ENCODE measurements at places on chromosomes 13 and 19.

DNA sequence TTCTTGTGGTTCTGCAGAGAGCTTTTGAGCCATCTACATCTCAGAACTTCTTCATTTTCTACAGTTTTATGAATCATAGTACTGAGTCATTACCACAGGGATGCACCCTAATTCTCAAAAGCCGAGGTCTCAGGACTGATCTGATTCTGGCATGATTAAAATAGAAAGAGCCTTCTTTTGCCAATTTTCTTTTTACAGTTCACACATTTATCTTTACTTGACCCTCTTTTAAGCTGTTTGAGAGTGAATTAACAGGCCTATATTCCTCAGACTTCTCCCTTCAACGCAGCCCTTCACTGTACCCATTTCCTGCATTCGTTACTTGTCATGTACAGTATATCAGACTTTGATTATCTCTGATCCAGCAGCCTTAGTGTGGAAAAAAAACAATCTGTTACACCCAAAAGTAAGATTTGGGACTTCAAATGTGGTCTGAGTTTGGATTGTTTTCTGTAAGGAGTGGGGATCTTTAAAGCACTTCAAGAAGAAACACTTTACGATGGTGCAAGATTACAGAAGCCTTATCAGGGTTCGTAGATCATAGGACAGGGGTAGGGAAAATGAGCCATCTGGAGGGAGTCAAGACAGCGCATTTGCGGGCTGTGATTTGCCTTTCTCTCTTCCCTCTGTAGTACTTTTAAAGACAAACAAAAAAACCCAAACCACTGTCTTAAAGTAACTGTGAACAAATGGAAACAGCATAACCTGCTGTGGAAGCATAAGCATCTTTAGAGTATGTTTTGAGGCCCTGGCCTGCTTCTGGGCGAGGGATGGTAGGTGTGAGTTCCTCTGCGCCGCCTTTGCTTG, 15.3 kb upstream of the GPR183 start:
- DNase-seq = no peak

DNA sequence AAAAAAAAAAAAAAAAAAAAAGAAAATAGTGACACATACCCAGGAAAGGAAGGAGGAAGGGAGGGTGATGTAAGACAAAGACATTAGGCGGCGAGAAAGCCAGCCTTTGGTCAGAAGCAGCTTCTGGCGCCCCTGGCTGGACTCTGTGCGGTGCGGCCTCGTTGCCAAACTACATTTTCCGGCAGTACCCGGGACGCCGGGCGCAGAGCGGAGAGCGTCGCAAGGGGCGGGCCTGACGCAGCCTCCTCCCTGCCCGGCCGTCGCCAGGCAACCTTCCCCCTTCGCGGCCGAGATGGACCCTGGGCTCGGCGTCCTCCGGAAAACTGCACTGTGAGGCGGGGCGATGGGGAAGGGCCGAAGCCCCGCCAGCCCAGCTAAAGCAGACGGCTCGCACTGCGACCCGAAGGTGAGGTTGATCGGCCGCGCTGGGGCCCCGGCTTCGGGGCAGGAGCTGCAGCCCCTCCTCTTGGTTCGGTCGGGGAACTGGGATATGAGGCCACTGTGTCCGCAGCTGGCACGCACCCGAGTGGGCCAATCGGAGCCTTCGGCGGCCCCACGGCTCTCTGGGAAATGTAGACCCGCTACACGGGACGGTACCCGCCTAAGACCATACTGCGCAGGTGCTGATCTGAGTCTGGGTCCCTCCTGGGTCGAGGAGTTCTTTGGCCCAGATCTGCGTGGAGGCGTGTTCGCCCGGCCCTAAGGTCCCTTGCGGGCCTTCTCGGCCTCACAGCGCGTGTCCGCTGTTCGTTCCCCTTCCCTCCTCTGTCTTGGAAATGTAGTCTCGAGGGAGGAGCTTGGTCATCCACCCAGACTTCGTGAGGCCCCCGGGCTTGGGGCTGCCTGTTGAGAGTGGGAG, 2.3 kb upstream of the MZF1 start:
- DNase-seq = peak; percentile 69

- no peak for DNase-seq
Measured at GRCh38 chr19:16185768-16186123, 536 bp downstream of the FAM32A start.

GRCh38 chr19:44260343-44260681, 626 bp downstream of the ZNF233 start:
- no peak for DNase-seq

DNA sequence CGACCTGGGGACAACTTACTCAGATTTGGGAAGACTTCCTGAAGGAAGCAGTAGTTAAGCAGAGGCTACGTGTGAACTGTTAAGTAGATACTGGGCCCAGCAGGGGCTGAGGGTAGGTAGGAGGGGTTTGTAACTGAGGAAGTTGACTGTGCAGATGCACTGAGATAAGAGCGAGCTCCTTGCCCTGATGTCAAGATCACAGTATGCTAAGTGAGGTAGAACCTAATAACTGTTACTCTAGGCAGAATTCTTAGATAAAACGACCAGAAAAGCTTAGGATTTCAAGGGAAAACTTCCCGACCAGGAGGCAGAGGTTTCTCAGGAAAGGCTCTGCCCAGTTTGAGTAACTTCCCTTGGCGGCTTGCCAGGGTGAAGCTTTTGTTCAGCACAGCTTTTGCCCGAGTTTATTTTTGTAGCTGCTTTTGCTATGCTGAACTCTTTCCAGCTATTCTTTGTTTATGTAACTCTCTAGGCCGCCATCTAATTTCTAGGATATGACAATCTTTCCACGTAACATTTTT, 632.1 kb downstream of the DIAPH3 start:
- no peak for DNase-seq

DNA sequence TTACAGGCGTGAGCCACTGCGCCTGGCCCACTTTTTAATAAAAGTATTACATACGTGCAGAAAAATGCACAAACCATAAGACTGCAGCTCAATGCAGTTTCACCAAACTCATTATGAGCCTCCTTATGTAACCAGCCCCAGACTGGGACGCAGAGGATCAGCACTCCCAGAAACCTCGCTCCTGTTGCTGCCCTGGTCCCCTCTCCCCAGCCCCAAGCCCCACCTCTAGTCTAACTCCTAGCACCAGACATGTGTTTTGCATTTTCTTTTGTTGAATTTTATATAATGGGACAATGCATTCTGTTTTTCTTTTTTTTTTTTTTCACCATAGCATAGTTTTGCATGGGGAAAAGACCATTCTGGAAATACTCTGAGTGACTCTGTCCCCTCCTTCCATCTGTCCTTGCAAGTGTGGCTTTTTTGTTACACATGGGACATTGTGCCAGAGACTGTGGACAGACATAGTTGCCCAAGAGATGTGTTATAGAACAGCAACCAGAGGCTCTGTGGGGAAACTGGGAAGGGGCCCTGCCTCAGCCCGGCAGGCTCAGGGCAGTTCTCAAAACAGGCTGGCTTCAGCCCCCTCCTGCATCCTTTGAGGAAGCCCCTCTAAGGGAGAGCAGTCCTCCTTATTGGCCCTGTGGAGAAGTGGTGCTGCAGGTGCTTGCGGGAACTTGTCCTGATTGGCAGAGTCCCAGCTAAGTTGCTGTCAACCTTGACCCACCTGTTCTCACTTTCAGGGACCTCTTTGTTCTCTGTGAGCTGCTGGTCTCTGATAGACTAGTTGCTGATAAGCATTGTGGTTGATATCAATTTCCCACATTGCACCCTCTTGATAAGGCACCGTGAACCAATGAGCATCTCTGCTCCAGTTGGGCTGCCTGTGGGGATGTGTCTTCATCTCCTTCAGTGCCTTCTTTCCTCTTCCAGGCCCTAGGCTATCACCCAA, 13.8 kb upstream of the OLFM4 start:
- no peak for DNase-seq

GRCh38 chr13:85383291-85383690, 415.9 kb downstream of the SLITRK6 start:
- no peak for DNase-seq

DNA sequence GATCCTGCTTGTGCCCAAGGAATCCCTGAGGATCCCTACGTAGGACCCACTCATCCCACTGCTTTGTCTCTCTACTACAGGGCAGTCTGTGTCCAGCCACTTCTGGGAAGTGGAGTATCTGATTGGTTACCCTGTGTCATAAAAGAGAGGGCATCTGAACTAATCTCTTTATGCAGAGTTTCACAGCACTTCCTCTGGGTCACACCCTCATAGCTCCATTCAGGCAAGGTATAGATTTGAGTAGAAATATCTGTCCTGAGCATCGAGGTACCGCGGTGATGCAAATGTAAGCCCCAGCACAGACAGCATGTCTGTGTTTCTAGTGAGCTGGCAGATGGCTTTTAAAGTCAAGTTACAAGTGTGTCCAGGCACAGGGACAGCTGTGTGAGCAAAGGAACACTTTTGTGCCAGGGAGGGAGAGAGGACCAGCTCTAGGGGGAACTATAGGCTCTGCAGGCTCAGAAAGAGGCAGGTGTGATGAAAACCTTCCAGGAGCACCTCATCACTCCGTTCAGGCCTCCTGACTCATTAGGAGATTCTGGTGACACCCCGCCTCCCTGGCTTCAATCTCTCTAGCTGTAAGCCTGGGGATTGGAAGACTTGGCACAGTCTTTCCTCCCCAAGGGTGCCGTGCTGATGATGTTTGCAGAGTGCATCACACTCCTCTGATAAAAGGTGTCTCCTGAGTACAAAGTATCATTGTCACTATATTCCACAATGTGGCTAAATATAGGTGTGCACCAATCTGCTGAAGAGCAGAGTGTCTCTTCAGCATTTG, 84.3 kb upstream of the UBL3 start:
- no peak for DNase-seq

GRCh38 chr19:10211061-10211460, 16.3 kb upstream of the DNMT1 start:
- no peak for DNase-seq

GRCh38 chr13:100387416-100387815, 201.2 kb downstream of the GGACT start:
- no peak for DNase-seq

- DNase-seq = no peak
Measured at GRCh38 chr13:24167666-24168391, 7.3 kb downstream of the SPATA13 start.

- no peak for DNase-seq
Measured at GRCh38 chr19:3881272-3882040, 971 bp downstream of the ATCAY start.

DNA sequence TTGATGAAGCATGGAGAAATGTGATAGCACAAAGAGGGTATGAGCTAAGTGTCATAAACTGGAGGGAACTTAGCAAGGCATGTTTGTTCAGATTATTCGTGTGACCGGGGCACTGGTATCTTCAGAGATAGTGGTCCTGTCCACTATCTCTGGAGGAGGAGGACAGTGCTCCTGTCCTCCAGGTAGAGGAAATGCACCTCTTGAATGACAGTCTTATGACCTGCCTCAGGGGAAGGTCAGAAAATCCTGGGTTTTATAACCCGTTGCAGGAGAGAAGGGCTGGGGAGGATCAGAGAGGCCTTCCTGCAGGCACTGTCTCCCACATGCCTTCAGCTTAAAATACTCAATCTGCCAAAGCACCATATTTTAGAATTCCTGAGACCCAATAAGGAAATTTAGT, 213.5 kb upstream of the UBL3 start:
- no peak for DNase-seq

DNA sequence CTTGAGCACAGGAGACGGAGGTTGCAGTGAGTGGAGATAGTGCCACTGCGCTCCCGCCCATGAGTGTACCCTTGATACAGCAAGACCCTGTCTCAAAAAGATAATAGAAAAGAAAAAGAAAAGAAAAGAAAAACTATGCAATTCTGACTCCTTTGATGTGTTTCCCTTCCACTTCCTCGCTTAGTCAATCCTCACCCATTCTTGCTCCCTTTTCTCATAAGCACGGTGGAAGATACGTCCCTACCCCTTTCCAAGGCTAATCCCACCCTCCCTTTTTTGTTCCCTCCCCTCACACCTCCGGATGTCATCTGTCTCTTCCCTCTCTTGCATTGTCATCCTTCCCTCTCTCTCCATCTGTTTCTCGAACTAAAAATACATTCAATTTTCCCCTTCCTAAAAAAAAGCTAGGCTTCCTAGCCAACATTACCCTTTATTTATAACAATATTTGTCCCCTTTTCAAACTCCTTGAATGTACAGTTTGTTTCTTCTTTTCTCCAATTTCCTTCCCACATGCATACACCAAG, 40.5 kb upstream of the ITM2B start:
- no peak for DNase-seq

GRCh38 chr19:29107831-29108230, 105.1 kb downstream of the UQCRFS1 start:
- no peak for DNase-seq

DNA sequence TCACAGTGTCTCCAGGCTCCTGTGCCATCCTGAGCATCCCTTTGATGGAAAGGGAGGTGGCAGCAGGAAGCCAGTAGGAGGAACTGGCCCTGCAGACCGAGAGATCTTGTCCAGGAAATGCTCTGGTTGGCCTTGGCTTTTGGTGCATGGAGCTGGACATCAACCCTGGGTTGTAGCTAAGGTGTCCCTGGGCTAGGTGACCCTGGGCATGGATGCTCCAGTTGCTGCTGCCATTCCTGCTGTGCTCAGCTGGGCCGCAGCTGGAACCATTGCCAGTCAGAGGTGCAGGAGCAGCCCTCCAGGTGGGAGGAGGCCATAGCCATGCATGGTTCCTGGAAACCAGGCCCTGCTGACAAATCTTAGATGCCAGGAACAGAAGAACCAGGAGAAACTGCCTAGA, 67.5 kb downstream of the ZNF98 start:
- DNase-seq = no peak

- no peak for DNase-seq
Measured at GRCh38 chr13:40404967-40405716, 261.3 kb downstream of the FOXO1 start.

GRCh38 chr13:62096652-62097051, 681.0 kb upstream of the PCDH20 start:
- no peak for DNase-seq

DNA sequence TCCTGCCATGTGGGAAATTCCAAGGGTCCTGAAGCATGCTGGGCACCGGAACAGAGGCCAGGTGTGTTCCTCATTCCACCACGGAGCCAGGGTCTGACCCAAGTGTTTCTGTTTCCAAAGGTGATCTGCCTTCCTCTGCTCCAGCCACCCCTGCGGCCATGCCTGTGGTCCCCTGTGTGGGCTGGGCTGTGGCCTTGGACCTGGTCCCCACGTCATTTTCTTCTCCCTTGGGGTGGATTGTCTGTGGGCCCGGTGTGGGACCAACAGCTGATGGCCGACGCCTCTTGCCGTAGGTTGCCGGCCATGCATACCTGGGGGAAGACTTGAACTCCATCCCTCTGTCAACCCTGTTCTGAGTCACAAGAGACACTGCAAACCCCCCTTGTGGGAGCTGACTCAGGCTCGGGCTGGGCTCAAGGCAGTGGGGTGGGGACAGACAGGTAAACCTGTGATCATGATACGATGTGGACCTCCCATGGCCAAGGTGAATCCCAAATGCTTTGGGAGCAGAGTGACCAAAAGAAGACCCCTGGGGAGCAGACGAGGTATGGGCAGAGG, 35.0 kb downstream of the ATP11A start:
- no peak for DNase-seq

GRCh38 chr13:93098972-93099371, 127.6 kb upstream of the GPC6 start:
- DNase-seq = no peak

- DNase-seq = no peak
Measured at GRCh38 chr13:75864718-75865117, 228.6 kb downstream of the LMO7 start.

Measured in stimulated activated CD4-positive, alpha-beta T cell treated with anti-CD3 and anti-CD28 coated beads, Interleukin-1b, Interleukin-23, amount 100 ng/mL, for 24 hours (primary cell).